ENCODE measurements at places on chromosomes 1 and 21. TPM values are rescaled to one million over a fixed set of nuclear protein-coding genes. Genes with fewer than 3 reads are reported as not detected.
A peak's percentile ranks its signal among the peaks of the same experiment; 100 is the strongest.

Gene OR2T33
- not detected for total RNA-seq

Gene PDZK1IP1
- total RNA-seq: 28.1 TPM

Gene DCLRE1B
- 7.5 TPM for total RNA-seq

Gene PTPRF
- total RNA-seq: 297 TPM

Gene CFHR1
- not detected for total RNA-seq

DNA sequence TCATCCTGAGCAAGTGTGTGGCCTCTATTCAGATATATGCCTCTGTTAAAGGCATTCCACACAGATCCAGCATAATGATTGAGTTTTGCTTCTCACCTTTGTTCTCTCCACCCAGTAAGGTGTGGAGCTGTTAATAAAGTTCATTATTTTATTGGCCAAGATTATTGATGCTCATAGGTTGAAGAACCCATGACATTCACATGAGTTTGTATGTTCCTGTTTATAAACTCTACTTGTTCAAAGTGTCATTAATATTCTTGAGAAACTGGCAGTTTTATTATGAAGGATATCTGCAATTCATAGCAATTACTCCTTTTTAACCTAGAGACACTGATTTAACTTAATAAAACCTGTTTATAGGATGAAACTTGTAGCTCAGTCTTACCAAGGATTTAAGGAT is 22.0 kb downstream of the IVNS1ABP start:
- no peak for DNase-seq

- DNase-seq: no peak
These were observed 9.8 kb downstream of the SLAMF7 start for GRCh38 chr1:160748878-160749269.

GRCh38 chr1:59154401-59154800 is 142.5 kb upstream of the FGGY start:
- DNase-seq: no peak

DNA sequence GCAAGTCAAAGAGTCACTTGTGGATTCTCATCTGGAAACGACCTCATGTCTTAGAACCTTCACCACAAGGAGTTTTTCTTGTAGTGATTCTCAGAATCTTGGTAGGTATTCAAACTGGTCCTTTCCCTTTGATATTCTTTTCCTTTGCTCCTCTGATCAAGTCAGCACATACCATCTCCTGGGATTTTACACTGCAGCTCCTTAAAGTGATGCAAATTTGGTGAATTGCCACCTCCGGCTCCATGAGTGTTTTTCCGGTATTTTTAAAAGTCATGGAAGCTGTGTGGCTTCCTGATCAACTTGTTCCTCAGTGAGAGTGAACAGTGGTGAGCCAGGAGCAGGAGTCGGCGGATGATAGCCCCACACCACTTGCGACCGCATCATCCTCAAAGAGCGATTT is 182.1 kb upstream of the DAB1 start:
- DNase-seq: no peak

DNA sequence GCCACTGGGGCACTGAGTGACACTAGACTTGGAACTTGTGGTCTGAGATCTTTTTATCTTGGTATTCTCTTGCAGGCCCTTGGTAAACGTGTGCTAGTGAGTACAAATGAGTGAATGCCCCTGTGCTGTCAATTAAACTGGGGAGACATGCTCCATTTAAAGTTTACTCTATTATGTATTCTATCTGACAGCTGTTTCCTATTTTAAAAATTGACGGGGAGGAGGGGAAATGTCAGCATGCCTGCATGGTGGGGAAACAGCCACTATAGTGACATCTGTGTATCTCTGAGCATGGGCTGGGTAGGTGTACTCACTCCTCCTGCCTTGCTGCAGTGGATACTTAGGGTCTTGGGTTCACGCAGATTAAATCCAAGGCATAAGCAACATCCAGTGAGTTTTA is 59.0 kb upstream of the IKBKE start:
- DNase-seq: no peak

GRCh38 chr21:32587120-32587519 is 1.8 kb upstream of the TCP10L start:
- DNase-seq: no peak

- DNase-seq: no peak
These were observed 8.5 kb downstream of the CGN start for GRCh38 chr1:151519667-151520066.

GRCh38 chr1:228064741-228065542 is 17.6 kb upstream of the ARF1 start:
- no peak for DNase-seq

DNA sequence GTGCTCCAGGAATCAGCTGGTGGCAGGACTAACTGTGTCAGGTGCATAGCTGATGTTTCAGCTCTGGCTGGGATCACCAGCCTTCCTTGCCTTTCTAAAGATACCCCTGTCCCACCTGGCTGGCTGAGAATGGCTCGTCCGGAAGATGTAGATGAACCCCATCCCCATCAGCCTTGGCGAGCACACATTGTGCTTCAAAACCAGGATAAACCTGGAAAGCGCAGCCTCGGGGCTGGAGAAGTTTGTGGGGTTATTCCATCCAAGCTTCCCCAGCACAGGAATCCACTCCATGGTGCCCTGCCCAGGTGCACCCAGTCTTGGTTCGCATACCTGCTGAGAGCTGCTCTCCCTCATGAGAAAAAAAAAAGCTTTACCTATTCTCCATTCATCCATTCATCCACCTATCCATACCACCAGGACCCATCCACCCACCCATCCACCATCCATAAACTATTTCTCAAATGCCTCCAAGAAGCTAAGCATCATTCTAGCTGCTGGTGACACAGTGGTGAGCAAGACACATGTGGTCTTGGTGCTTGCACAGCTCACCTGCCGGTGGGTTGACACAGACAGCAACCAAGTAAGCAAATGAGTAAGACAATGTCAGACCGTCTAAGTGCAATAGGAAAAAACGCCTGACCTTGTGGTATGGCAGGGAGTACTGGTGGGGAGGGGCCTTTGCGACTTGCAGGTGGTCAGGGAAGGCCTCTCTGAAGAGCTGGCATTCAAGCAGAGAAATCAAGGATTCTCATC is 94.0 kb downstream of the DMRTB1 start:
- no peak for DNase-seq

- no peak for DNase-seq
These were observed 264.5 kb downstream of the MRPL39 start for GRCh38 chr21:25342816-25343215.

- DNase-seq: no peak
These were observed 52.5 kb downstream of the ETS2 start for GRCh38 chr21:38858026-38858811.

- DNase-seq: no peak
These were observed 240.6 kb downstream of the NCAM2 start for GRCh38 chr21:21238629-21239400.

- peak; percentile 72 for DNase-seq
These were observed 99.7 kb downstream of the NMNAT2 start for GRCh38 chr1:183318433-183318832.

GRCh38 chr1:43217747-43218146 is 45.6 kb downstream of the CFAP57 start:
- no peak for DNase-seq

- no peak for DNase-seq
These were observed 33.5 kb downstream of the ZMYM1 start for GRCh38 chr1:35112668-35113067.

- peak; percentile 19 for DNase-seq
These were observed 145.2 kb downstream of the TNR start for GRCh38 chr1:175597969-175598765.

GRCh38 chr21:40833184-40833583 is 13.8 kb downstream of the DSCAM start:
- no peak for DNase-seq

DNA sequence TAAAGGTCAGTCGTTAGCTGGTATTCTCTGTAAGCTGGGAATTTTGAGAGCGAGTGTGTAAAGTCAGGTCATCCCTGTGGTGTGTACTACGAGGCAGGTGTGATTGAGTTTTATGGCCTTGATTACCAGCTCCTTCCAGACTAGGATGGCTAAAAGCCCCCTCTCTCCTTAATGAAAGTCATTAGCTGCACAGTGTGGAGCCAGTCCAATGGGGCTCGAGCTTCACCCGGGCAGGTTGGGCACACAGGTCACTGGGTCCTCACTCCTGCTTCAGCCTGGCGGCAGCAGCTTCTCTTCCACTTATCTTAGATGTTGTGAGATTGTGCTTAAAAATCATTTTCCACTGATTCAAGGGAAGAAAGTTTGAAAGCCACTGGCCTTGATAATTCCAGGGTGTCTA is 3.0 kb downstream of the DMRTB1 start:
- DNase-seq: no peak

DNA sequence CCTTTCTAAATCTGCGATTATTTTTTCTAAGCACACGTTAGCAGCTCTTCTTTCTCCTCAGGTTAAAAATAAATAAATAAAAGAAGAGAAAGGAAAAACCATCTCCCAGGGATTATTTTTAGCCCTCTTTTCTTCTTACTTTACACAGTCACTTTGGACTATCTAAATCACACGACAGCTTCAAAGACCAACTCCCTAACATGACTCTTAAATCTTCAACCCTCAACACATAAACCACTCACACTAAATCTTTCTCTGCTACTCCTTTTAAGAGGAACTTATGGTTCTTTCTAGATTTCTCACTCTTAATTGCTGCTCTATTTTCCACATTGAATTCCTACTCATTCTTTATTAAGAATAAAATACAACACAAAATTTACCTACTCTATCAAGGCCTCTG is 1095.0 kb upstream of the B3GALT2 start:
- DNase-seq: no peak

- DNase-seq: no peak
These were observed 566.1 kb downstream of the AMY1C start for GRCh38 chr1:104315823-104316222.

DNA sequence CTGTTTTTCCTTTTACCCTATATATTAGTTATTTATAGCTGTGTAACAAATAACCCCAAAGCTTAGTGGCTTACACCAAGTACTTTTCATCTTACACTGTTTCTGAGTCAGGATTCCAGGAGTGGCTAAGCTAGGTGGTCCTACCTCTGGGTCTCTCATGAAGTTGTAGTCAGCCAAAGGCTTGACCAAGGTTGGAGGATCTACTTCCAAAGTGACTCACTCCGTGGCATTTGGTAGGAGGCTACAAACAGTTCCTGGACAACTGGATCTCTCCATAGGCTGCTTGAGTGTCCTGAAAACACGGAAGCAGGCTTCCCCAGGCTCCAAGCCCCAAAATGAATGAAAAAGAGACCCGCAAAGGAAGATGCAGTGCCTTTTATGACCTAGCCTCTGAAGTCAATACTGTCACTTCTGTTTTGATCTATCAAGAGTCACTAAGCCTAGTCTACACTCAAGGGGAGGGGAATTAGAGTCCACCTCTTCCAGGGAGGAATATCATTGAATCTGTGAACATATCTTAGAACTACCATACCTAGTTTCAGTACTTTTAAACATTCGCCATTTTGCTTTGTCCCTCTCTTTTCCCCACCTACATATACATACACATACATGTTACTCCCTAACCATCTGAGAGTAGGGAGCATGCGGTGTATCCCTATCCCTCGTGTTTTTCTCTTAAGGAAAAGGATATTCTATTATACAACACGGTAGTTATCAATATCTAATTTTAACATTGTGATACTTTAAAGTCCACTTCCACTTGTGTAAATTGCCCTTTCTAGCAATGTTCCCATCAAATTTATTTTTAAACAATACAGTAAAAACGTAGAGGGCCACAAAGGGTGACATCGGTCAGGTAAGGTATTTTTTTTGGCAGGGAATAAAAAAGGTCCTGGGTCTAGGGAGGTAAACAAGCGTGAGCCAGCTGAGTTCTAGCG is 67.2 kb downstream of the SLC35A3 start:
- no peak for DNase-seq

GRCh38 chr21:35479065-35479448 is 430.0 kb upstream of the RUNX1 start:
- no peak for DNase-seq

DNA sequence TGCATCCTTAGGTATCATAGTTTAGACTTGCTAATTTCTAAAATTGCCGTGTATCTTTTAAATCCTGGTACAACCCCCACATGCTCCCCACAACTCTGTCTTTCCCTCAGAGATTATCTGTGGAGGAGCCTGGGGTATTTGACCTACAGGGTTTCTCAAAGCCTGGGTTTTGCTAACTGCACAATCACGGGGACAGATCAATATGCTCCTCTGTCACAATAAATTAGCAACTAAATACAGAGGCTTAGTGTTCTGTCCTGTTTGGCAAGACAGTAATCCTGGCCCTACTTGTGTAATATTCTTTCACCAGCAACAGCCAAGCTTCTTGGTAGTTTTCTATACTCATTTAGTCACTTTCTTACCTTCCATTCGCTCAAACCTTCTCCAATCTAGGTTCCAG is 8.5 kb downstream of the ECHDC2 start:
- no peak for DNase-seq

GRCh38 chr21:41227357-41228005 is 59.5 kb downstream of the BACE2 start:
- DNase-seq: no peak
